Right lobe of liver (tissue), 6 donors: ENCODE measurements at places on chromosomes 2 and 18. TPM values are rescaled to one million over a fixed set of nuclear protein-coding genes. Genes with fewer than 3 reads are reported as not detected.

DNA sequence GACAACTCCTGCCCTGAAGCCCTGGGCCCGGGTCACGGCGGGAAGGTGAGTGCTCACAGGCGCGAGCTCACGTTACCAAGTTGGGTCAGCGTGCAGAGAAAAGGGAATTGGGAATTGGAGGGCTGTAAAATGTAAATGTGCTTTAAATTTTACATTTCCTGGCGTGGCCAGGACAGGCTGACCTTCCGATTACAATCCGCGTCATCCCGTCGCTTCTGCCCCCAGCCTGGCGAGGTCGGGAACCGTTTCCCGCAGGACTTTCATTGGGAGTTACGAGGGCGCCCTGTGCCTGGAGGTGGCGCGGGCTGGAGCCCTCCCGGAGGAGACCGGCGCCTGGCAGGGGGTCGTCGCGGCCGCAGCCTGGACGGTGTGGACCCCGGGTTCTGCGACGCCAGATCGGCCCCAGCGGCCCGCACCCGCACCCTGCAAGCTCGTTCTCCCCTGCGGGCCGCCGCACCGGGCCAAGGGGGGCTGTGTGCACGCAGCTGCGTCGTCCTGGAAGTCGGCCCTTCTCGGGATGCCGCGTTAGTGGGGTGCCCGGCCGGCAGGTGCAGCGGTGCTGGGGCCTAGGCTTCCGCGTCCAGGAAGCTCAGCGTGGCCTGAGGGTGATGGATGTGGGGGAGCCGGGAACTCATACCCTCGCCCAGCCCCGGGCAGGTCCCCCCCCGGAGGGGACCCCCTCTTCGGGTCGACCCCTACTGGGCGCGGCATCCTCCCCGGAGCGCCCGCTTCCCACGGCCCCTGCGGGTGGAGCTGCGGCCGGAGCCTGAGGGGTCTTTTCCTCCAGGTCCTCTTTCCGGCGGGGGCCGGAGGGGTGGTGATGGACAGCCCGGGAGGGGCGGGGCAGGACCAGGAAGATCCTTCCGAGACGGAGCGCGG, 63.9 kb downstream of the LRRFIP1 start:
- H3K4me3 ChIP-seq: peak overlapping the region; percentile 63
- H3K36me3 ChIP-seq: no peaks in the 10 kb centered on the region
- no peaks in the 10 kb centered on the region for H3K27me3 ChIP-seq
- H3K27ac ChIP-seq: peak overlapping the region; percentile 79
- peak; percentile 76 for DNase-seq
- no peaks in the 10 kb centered on the region for H3K4me1 ChIP-seq

- no peak for DNase-seq
- H3K36me3 ChIP-seq: peaks cover 24% of the 10 kb centered on the region
- no peak overlapping the region for H3K4me3 ChIP-seq
- H3K27me3 ChIP-seq: no peaks in the 10 kb centered on the region
These were observed 89.9 kb upstream of the TMEM247 start for GRCh38 chr2:46389417-46389916.

GRCh38 chr2:120791243-120791961, 55.7 kb downstream of the GLI2 start:
- H3K4me1 ChIP-seq: no peaks in the 10 kb centered on the region
- no peaks in the 10 kb centered on the region for H3K36me3 ChIP-seq
- no peak overlapping the region for H3K4me3 ChIP-seq
- DNase-seq: no peak
- H3K27me3 ChIP-seq: no peaks in the 10 kb centered on the region

GRCh38 chr2:23385748-23386338, 864 bp downstream of the KLHL29 start:
- no peak for DNase-seq
- peak overlapping the region; percentile 59 for H3K4me3 ChIP-seq
- no peaks in the 10 kb centered on the region for H3K4me1 ChIP-seq
- H3K27ac ChIP-seq: no peak overlapping the region

- no peak for DNase-seq
- no peak overlapping the region for H3K4me3 ChIP-seq
- no peaks in the 10 kb centered on the region for H3K27me3 ChIP-seq
- no peaks in the 10 kb centered on the region for H3K4me1 ChIP-seq
These were observed 310.8 kb downstream of the GALR1 start for GRCh38 chr18:77560341-77560992.

DNA sequence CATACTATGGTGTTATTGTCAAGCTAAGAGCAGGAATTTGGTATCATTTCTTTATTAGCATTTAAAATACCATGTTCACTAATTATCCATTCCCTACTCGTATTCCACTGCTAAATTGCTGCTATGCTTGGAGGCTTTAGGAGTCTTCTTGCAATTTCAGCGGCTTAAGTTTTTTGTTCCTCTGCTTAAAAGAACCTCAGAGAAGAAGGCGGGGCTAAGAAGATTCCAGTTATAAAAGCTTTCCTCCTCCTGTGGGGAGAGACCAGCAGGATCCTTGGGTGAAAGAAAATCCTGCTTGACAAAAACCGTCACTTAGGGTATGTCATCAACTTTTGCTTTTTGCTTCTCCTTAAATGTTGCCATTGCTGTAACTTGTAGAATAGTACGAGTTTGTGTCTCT, at the start of gene TRPM8:
TSS of gene TRPM8 (plus strand) at position 258 of the 400 bp plus-strand sequence. CDS start 9,165 bp downstream, outside the sequence.
- DNase-seq: no peak
- no peak within 1 kb of the TSS for H3K4me3 ChIP-seq
- no peaks in the 10 kb centered on the region for H3K27me3 ChIP-seq
- H3K4me1 ChIP-seq: no peaks in the 10 kb centered on the region

- no peaks in the 10 kb centered on the region for H3K36me3 ChIP-seq
- DNase-seq: no peak
- no peak overlapping the region for H3K27ac ChIP-seq
These were observed 988.3 kb upstream of the GYPC start for GRCh38 chr2:125667630-125668029.

GRCh38 chr2:20592106-20593071, 58.5 kb downstream of the HS1BP3 start:
- peak overlapping the region; percentile 42 for H3K27ac ChIP-seq
- no peaks in the 10 kb centered on the region for H3K36me3 ChIP-seq
- H3K27me3 ChIP-seq: no peaks in the 10 kb centered on the region
- peak overlapping the region; percentile 40 for H3K4me3 ChIP-seq

- no peaks in the 10 kb centered on the region for H3K27me3 ChIP-seq
- DNase-seq: no peak
- H3K36me3 ChIP-seq: no peaks in the 10 kb centered on the region
- no peaks in the 10 kb centered on the region for H3K4me1 ChIP-seq
- no peak overlapping the region for H3K27ac ChIP-seq
These were observed 80.5 kb upstream of the ALKAL2 start for GRCh38 chr2:368386-368785.

GRCh38 chr18:8426401-8426800, 182.8 kb upstream of the RAB12 start:
- no peak overlapping the region for H3K27ac ChIP-seq
- no peaks in the 10 kb centered on the region for H3K36me3 ChIP-seq
- no peaks in the 10 kb centered on the region for H3K27me3 ChIP-seq
- DNase-seq: no peak

DNA sequence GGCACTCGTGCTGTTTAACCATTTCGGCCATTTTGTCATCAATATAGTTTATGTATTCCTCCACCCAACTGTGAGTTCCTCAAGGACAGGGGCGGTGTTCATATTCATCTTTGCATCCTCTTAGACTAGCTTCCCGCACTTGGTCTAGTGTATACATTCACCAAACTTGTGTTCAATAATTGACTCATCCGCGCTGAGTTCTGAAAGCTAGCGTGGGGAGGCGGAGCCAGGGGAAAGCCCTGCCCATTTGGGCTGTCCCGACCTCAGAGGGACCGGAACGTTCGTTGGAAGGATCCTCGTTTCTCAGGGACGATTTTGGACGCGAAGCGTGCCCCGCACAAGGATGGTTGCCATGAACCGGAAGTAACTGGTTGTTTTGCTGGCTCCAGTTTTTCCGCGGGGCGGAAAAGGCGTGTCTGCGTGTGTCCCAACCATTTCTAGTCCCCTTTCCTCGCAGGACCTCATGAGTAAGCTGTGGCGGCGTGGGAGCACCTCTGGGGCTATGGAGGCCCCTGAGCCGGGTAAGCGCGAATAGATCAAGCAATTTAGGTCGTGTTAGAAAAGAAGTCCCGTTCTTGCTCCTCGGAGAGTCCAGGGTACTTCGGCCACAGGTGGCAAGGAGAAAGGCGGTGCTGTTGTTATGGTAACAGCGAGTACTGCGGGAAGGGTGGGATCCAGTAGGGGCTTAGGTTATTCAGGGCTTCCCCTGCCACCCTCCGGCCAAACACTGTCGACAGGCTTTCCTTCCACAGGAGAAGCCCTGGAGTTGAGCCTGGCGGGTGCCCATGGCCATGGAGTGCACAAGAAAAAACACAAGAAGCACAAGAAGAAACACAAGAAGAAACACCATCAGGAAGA, at the start of gene INO80B:
TSS of gene INO80B (plus strand) at position 434 of the 858 bp plus-strand sequence. CDS start at position 464, 30 bp downstream.
- DNase-seq: peak; percentile 92
- H3K4me3 ChIP-seq: peak within 1 kb of the TSS; percentile 62
- no peaks in the 10 kb centered on the region for H3K27me3 ChIP-seq
- peak within 1 kb of the TSS; percentile 50 for H3K27ac ChIP-seq
- no peaks in the 10 kb centered on the region for H3K36me3 ChIP-seq
- no peaks in the 10 kb centered on the region for H3K4me1 ChIP-seq

DNA sequence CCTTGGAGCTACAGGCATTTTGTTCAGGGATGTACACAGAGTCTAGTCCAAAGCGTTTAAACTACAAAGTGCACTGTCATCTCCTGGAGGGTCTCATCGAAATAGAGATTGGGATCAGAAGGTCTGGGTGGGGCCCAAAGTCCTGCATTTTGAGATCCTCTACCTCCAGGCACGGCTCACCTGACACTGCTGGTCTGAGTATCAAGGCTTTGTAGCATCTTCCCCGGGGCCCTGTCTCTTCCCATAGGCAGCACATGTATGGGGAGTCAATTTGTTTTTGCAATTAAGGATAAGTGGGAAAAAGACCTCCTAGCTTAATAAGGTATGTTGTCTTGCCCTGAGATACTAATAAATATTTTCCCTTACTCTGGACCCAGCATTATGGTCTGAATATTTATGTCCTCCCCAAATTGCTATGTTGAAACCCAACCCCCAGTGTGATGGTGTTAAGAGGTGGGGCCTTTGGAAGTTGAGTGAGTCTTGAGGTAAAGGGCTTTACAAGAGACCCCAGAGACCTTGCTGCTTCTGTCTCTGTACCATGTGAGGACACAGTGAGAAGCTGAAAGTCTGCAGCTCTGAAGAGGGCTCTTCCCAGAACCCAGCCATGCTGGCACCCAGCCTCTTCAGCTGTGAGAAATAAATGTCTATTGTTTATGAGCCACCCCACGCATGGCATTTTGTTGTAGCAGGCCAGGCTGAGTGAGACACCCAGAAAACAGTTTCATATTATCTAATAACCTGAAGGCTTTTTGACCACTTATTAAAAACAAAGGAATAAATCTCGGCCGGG, 258.7 kb upstream of the HS6ST1 start:
- H3K27ac ChIP-seq: no peak overlapping the region
- H3K4me3 ChIP-seq: no peak overlapping the region
- no peaks in the 10 kb centered on the region for H3K4me1 ChIP-seq
- no peaks in the 10 kb centered on the region for H3K36me3 ChIP-seq

DNA sequence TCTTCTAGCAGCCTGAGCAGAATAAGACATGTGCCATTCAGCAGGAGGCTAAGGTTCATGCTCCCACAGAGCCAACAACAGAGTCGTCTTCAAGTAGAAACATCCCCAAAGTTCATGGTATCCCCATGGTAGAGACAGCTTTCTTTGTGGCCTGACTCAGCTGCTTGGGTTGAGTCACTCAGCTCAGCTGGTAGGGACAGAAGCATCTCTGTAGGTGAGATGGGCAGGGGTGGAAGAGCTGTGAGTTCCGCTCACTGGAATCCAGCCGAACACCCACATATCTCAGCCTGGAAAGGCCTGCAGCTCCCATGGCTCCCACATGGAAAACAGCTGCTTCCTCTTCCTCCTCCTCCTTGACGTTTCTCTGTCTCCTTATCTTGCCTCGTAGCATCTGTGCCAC, 792.7 kb downstream of the RNF144A start:
- no peaks in the 10 kb centered on the region for H3K27me3 ChIP-seq
- no peak overlapping the region for H3K27ac ChIP-seq
- no peaks in the 10 kb centered on the region for H3K36me3 ChIP-seq
- no peaks in the 10 kb centered on the region for H3K4me1 ChIP-seq

GRCh38 chr2:204115137-204116056, 178.8 kb downstream of the ICOS start:
- H3K4me3 ChIP-seq: no peak overlapping the region
- DNase-seq: no peak
- no peaks in the 10 kb centered on the region for H3K36me3 ChIP-seq
- no peaks in the 10 kb centered on the region for H3K4me1 ChIP-seq
- H3K27ac ChIP-seq: no peak overlapping the region

DNA sequence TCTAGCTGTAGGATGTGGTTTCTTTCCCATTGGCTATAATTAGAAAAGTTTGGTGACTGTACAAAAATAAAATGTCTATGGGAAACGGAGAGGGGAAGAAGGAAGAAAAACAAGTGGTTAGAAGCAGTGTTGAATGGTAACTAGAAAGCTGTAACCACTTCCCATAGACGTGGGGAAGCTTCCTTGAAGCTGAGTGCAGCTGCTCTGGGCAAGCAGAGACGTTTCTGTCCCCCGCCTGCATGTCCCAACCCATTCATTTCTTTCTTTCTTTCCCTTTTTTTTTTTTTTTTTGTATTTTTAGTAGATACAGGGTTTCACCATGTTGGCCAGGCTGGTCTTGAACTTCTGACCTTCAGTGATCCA, 367.8 kb upstream of the HS6ST1 start:
- no peaks in the 10 kb centered on the region for H3K4me1 ChIP-seq
- no peaks in the 10 kb centered on the region for H3K27me3 ChIP-seq
- H3K36me3 ChIP-seq: no peaks in the 10 kb centered on the region
- no peak for DNase-seq
- no peak overlapping the region for H3K27ac ChIP-seq

MERTK gene
- total RNA-seq: 13.0 TPM

CDK15 gene
- total RNA-seq: not detected

C2orf78 gene
- not detected for total RNA-seq

MGAT5 gene
- 16.0 TPM for total RNA-seq

LOXL3 gene
- 1.2 TPM for total RNA-seq

CAPN14 gene
- 0.12 TPM for total RNA-seq

ZNF892 gene
- total RNA-seq: 0.91 TPM

COL4A4 gene
- total RNA-seq: 2.3 TPM
